Stimulated activated naive B cell treated with anti-CD40 and anti-IgM and Interleukin-4, amounts not matched to agents 10 μg/mL and 1 μg/mL and 100 μg/mL, for 72 hours (primary cell): ENCODE measurements at places on chromosomes 1 and 21.

DNA sequence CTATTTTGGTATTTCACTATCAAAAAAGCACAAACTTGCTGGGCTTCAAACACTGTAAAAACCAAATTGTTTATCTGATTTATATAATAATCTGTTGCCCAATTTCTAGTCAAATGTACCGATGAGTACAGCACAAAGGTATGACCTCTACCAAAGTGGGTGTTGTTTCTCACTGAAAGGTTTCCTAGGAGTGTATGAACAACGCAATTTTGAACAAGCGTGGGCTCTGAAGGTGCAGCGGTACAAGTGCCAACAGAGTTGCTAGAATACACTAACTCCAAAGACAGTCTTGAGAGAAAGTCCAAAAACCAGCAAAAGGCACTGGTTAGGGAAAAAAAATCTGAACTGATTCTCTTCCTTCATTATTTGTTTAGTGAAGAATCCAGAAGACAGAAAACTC is 130.4 kb downstream of the ATP1B1 start:
- H3K27me3 ChIP-seq = no peaks in the 10 kb centered on the region
- no peak for DNase-seq
- no peaks in the 10 kb centered on the region for H3K4me1 ChIP-seq
- H3K36me3 ChIP-seq = peaks cover 5% of the 10 kb centered on the region
- no peak overlapping the region for H3K27ac ChIP-seq

DNA sequence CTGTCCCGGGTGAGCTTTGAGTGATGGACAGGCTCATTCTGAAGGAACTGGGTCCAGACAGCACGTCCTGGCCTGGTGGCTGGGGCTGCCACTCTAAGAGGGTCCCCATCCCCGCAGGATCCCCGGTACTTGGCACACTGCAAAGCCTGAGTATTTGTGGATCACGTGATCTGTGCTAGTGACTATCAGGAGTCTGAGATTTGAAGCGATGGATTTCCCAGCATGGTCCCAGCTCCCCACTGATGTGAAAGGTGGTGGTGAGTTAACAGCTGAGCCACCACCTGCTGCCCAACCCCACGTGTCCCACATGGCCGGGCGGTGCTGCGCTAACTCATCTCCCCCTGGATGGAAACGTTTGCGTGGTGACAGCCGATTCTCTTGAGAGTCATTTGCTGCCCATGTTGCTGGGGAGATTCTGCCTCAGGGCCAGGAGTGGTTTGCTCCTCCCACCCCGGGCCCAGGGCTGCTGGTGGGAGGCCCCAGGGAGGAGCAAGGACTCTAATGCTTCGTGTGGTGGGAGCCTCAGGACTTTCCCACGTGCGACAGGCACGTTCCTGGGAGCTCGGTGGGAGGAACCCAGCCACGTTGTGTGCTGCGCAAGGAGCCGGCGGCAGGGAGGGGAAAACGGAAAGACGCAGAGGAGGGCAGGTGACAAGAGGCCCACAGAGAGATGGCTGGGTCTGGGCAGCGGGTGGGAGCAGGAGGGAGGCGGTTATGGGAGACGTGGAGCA is 15.1 kb downstream of the FAAP20 start:
- no peak for DNase-seq
- peaks cover 2% of the 10 kb centered on the region for H3K4me1 ChIP-seq
- no peaks in the 10 kb centered on the region for H3K27me3 ChIP-seq
- H3K4me3 ChIP-seq = no peak overlapping the region
- H3K36me3 ChIP-seq = peaks cover 50% of the 10 kb centered on the region
- no peak overlapping the region for H3K27ac ChIP-seq

GRCh38 chr1:100458661-100459357 is 79.1 kb upstream of the GPR88 start:
- no peak overlapping the region for H3K4me3 ChIP-seq
- peaks cover 21% of the 10 kb centered on the region for H3K4me1 ChIP-seq
- H3K27me3 ChIP-seq = no peaks in the 10 kb centered on the region
- H3K36me3 ChIP-seq = peaks cover 2% of the 10 kb centered on the region

- H3K27me3 ChIP-seq = peaks cover 34% of the 10 kb centered on the region
- H3K4me1 ChIP-seq = peaks cover 23% of the 10 kb centered on the region
- H3K36me3 ChIP-seq = no peaks in the 10 kb centered on the region
- H3K27ac ChIP-seq = no peak overlapping the region
- no peak overlapping the region for H3K4me3 ChIP-seq
- no peak for DNase-seq
Observed at GRCh38 chr1:54413295-54413694, 7.1 kb upstream of the SSBP3 start.

- H3K4me1 ChIP-seq = peaks cover 6% of the 10 kb centered on the region
- H3K27ac ChIP-seq = no peak overlapping the region
- H3K27me3 ChIP-seq = no peaks in the 10 kb centered on the region
- H3K36me3 ChIP-seq = peaks cover 17% of the 10 kb centered on the region
Observed at GRCh38 chr1:108570998-108571401, 11.1 kb downstream of the EEIG2 start.

DNA sequence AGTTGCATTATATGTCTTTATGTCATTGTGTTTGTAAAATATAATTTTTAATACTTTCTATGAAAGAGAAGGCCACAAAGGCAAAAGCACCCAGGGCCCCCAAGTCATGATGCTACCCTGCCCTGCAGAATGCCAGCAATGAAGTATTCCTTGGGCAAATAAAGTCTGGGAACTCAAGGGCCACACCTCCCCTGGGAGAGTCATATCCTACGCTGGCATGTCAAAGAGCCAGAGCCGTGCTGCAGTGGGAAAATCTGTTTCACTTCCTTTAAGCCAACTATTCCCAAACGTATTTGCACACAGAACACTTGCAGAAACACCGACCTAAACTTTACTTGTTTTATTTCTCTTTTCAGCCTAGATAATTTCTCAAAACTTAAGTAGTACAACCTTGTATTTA is 98.4 kb upstream of the KAZN start:
- DNase-seq = no peak
- peaks cover 60% of the 10 kb centered on the region for H3K27me3 ChIP-seq
- no peak overlapping the region for H3K4me3 ChIP-seq
- H3K36me3 ChIP-seq = no peaks in the 10 kb centered on the region
- no peak overlapping the region for H3K27ac ChIP-seq
- no peaks in the 10 kb centered on the region for H3K4me1 ChIP-seq

GRCh38 chr1:220950576-220950975 is 71.3 kb downstream of the HLX start:
- no peak overlapping the region for H3K4me3 ChIP-seq
- no peaks in the 10 kb centered on the region for H3K4me1 ChIP-seq
- no peak for DNase-seq
